ENCODE measurements at places on chromosomes 3 and 15.

GRCh38 chr3:94083261-94083660, 20.4 kb downstream of the NSUN3 start:
- no peak for DNase-seq

- DNase-seq: no peak
These were observed 2.6 kb downstream of the PPP1R2 start for GRCh38 chr3:195540511-195540910.

GRCh38 chr3:27253831-27254230, 115.4 kb downstream of the NEK10 start:
- no peak for DNase-seq

- no peak for DNase-seq
These were observed 21.4 kb upstream of the PPARG start for GRCh38 chr3:12267376-12268030.

DNA sequence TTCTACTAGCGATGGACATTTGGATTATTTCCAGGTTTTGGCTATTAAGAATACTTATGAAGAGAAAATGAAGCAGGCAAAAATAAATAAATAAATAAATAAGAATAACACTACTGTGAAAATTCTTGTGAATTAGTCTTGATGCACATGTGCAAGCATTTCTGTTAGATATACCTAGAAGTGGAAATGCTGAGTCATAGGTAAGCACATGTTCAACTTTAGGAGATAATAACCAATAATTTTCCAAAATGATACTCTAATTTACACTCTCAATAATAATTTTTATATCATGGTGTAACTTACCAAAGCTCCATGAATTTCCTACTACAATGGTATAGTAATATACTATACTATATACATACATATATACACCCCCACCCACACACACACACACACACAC, 23.4 kb downstream of the EMC4 start:
- no peak for DNase-seq

- no peak for DNase-seq
These were observed 275.8 kb upstream of the KCNH8 start for GRCh38 chr3:18872466-18872865.

DNA sequence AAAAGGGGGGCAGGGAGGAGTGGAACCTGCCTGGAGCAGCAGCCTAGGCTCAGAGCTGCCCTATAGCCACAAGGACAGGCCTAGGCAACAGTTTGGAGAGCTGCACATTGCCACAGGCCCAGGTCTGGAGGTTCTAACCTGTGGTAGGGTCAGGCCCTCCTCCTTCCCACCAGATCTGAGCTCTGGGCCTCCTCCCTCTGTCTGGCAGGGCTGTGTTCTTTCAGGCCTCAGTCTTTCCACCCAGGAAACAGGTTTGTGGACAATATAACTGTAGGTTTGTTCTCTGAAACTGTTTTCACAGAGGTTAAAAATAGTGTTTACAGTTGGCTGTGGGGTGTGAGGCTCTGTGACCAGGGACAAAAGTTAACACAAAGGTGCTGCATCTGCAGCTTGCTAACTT, 9.0 kb upstream of the CAMKV start:
- DNase-seq: no peak

GRCh38 chr3:109631897-109632296, 294.6 kb upstream of the DPPA4 start:
- no peak for DNase-seq

GRCh38 chr3:198071602-198072287, 111.7 kb downstream of the LMLN start:
- DNase-seq: peak; percentile 19

- no peak for DNase-seq
These were observed 641.8 kb upstream of the ZNF385D start for GRCh38 chr3:22392859-22393258.

- no peak for DNase-seq
These were observed 4.4 kb downstream of the TMEM45A start for GRCh38 chr3:100496711-100497261.

GRCh38 chr3:29802057-29802456, 521.2 kb downstream of the RBMS3 start:
- DNase-seq: no peak

- DNase-seq: no peak
These were observed 79.6 kb downstream of the CPN2 start for GRCh38 chr3:194271460-194272035.

- DNase-seq: no peak
These were observed 336.8 kb upstream of the MCTP2 start for GRCh38 chr15:93894438-93895036.

GRCh38 chr3:57007521-57008460, 52.7 kb upstream of the SPATA12 start:
- no peak for DNase-seq

DNA sequence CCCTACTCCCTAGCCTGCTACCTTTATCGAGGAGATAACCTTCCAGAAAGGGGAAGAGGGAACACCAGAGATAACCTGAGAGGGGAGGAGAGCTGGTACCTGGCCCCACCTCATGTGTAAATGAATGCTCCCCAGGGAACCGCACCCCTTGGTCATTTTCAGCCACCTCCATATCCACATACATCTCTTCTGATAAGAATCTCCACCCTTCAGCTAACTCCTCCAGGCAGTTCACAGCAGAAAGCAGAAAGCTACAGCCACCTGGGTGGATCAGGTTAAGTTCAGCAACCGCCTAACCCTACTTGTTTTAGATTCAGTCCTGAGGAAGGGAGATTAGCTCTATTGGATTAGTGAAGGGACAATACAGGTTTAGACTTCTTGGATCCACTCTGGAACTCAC, 38.0 kb upstream of the TIMP4 start:
- no peak for DNase-seq

- DNase-seq: no peak
These were observed 658 bp downstream of the EOGT start for GRCh38 chr3:69012800-69013252.

DNA sequence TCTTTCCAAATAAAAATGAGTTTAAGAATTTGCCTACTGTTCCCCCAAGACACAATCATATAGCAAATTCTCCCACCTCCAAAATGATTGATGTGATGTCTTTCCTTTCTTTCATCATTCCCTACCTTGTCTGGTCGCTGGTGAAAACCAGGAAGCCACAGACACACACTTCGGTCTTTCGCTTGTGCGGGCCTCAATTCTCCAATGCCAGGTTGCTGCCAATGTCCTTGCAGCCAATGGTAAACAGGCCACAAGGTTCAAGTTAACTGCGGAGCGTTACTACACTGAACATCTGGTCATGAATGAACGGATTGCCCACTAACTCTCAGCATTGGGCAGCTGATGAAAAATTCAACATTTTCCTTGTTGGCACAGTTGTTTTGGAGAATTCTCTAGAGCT, 192.2 kb downstream of the FOXP1 start:
- no peak for DNase-seq

- no peak for DNase-seq
These were observed 395.8 kb downstream of the MAGI1 start for GRCh38 chr3:65642883-65643282.

DNA sequence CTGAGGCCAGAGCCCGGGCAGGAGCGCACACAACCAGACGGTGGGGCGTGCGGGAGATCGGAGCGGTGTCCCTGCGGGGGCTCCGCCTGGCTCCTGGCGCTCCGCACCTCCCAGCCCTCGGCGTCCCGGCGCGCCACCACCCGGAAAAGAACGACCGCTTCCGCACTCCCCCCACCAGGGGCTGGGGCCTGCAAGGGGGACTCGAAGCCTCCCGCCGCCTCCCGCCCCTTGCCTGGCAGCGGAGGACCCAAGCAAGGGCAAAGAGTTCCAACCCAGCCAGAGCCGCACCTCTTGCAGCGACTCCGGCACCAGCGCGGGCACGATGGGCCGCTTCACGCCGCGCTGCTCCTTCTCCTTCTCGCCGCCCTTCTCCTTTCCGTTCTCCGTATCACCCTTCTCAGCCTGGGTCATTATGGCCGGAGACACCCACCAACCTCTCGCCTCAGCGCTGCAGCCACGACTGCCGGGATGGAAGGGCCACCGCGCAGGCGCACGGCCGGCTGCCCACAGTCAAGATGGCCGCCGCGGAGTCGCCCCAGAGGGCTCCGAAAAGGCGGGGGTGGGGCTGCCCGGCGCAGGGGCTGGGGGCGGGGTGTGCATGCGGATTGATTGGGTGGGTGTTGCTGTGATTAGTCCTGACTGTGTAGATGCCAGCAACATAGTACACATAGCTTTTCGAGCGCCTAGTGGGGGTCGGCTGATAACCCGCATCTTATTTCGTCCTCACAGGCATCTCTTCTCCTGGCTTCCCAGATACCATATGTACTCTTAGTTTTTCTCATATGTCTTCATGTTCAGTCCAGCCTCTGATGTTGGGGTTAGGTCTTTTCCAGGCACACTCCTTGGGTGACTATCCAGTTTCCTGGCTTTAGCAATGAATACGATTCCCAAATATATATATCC, at the start of gene ACTR8:
Gene ACTR8 (minus strand): TSS at position 462 of the 903 bp plus-strand sequence. CDS start 51 bp downstream, at position 411.
- DNase-seq: peak; percentile 77

DNA sequence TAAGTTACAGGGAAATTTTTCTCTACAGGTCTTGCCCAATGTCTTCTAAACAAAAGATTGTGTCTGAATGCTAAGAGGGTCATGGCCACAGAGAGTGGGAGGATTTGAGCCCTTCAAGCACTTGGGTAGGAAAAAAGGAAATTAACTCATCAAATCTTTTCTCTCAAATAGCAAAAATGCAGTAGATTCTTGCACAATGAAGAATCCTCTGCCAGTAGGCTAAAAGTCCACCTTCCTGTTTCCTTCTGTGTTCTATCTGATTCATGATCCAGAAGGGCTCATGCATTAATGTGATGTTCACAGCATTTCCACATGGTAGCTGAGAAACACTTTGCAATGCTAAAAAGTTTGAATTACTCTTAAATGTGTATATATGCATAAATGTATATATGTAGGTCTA, 177.1 kb downstream of the CD47 start:
- DNase-seq: no peak

GRCh38 chr3:171822431-171823106, 12.3 kb upstream of the PLD1 start:
- DNase-seq: no peak

DNA sequence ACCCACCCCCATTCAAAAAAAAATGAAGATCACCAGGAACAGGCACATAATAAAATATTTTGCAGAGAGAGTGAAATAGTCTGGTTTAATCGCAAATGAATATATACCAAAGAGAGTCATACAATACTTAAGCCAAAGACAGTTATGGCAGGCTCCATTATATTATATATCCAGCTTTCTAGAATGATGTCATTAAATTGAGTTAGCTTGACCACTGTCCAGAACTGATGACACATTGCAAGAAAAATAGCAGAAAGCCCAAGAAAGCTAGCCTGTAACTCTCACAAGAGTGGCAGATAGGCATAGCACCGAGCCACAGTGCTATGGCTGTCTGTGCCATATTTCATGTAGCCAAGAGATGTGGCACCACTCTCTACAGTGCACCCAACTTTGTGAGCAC, 231.9 kb upstream of the SEMA6D start:
- no peak for DNase-seq

DNA sequence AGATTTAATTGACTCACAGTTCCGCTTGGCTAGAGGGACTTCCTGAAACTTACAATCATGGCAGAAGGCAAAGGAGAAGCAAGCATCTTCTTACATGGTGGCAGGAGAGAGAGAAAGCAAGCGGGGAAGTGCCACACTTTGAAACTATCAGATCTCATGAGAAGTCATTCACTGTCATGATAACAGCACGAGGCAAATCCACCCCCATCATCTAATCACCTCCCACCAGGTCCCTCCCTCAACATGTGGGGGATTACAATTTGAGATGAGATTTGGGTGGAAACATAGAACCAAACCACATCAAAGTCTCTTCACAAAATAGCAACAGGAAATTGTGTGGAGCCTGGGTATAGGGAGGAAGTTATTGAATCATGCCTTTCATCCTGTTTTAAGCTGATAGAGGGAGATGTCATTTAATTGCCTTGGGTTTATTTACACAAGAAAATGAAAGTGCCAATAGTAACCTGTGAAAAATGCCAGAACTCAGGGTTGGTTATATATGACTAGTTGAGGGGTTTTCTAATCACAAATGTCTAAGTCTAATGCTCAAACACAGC, 624.8 kb upstream of the LMCD1 start:
- no peak for DNase-seq

DNA sequence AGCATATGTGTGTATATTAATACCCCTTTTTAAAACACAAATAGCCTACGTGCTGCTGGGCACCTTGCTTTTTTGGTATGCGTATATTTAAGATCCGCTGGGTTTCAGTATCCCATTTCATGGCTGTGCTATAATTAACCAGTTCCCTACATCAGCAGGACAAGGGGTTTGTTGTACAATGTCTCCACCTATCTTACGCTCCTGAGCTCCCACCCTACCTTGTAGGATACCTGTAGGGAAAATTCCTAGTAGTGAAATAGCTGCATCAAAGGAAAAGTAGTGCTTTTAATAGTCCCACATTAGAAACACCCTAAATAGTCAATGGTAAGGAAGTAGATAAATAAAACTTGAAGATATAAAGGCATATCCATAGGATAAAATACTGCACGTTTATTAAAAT, 1.4 kb downstream of the MAP6D1 start:
- DNase-seq: no peak

DNA sequence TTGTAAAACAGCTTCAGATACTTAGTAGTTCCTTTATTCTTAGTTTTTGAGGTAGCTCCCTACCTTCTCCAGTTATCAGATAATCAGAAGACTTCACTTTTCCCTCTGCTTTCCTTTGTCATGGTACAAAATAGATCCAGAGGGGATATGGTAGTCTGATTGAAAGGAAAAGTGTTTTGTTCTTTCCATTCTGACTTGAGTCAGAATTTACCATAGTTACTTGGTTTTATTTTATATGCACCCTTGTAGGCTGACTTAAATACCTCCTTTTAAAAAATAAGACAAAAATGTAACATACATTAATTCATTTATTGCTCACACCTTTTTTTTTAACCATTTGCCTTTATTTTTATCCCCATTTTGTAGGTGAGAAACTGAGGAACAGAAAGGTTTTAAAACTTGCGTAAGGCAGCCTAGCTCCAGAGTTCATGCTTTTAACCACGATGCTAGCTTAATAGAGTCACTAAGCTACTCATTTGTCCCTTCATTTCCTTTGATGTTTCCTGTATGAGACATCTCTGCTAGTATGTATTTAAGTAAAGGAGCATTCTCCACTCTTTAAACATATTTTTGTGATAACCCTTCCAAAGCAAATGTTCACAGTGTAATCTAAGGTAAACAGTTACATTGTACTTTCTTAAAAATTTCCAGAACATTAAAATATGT, 187.5 kb downstream of the KLHL25 start:
- DNase-seq: no peak

- no peak for DNase-seq
These were observed 228.2 kb downstream of the OPA1 start for GRCh38 chr3:193821151-193821668.

- no peak for DNase-seq
These were observed 23.4 kb downstream of the VPS39 start for GRCh38 chr15:42184736-42185135.

DNA sequence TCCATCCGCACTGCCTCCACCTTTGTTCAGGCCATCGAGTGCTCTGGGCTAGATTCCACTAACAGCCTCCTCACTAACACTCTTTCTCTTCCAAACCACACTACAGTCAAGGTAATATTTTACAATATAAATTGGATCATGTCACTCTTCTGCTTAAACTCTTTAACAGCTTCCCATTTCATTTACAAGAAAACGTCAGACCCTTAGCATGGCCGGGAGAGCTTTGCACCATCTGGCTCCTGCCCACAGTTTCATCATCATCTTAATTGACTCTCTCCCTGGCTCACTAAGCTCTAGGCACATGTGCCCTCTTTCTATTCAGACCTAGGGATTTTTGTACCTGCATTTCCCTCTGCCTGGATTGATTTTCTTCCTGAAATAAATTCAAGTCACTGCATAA, 354.7 kb downstream of the FGF12 start:
- no peak for DNase-seq

GRCh38 chr15:89446255-89446891, 50.0 kb downstream of the RHCG start:
- no peak for DNase-seq

- DNase-seq: no peak
These were observed 16.1 kb upstream of the CTXND1 start for GRCh38 chr15:80268101-80268500.
